ENCODE measurements at places on chromosomes 12 and 14.
A peak's percentile ranks its signal among the peaks of the same experiment; 100 is the strongest.

DNA sequence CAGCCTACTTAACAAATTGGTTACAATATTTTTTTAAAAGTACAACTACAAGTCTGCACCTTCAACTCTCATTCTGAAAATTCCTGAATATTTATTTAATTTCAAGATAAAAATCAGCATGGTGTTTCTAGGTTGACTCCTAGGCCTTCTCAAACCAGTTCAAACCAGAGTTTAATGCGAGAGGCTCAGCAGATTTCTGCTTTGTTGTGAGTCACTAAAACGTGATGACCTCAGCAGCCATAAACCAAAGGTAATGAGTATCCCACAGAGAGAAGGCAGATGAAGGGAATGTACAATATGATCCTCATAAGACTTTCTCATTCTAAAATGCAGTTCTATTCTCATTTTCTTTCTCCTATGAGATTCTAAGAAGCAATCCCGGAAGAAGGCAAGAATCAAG is 1.5 kb downstream of the PRDM4 start:
- DNase-seq = no peak

DNA sequence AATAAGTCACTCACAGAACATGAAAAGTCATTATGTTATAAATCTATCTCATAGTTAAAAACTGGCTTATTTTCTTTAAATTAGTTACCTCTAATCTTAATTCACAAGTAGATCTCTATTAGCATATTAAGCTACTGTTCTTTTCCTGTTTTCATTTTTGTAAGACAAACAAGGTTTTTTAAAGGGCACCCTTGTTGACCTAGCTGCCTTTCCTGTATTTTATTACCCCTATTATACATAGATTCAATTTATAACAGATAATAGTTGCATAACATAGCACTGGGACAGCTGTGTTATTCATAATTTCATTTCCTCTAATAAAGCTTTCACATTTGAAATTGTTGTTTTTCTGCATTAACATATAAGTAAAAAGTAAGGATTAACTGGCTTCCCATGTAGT is 1500.7 kb upstream of the FLRT2 start:
- no peak for DNase-seq

- DNase-seq = no peak
These were observed 14.0 kb downstream of the KRT76 start for GRCh38 chr12:52763036-52763659.

- no peak for DNase-seq
These were observed 168.7 kb downstream of the GALC start for GRCh38 chr14:87824266-87824665.

- no peak for DNase-seq
These were observed 62.5 kb upstream of the MAX start for GRCh38 chr14:65164825-65165135.

DNA sequence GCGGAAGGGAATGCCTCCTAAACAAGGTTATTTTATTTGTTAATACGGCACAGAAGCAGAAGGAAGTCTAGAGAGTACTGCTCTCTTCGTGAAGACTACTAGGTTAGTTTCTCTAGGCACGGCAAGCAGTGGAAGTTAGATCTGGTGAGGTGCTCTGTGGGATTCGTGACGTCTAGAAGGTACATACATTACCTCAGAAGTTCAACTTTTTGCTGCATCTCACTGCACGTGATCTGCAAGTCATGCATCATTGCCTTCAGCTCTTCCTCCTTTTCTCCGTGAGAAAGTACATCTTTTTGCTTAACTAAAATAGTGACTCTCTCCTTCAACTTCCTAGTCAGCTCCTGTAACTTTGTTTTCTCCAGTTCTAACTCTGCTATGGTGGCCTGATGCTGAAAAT is 74.7 kb downstream of the NIN start:
- no peak for DNase-seq

GRCh38 chr14:91477388-91477787 is 32.7 kb downstream of the PPP4R3A start:
- no peak for DNase-seq

DNA sequence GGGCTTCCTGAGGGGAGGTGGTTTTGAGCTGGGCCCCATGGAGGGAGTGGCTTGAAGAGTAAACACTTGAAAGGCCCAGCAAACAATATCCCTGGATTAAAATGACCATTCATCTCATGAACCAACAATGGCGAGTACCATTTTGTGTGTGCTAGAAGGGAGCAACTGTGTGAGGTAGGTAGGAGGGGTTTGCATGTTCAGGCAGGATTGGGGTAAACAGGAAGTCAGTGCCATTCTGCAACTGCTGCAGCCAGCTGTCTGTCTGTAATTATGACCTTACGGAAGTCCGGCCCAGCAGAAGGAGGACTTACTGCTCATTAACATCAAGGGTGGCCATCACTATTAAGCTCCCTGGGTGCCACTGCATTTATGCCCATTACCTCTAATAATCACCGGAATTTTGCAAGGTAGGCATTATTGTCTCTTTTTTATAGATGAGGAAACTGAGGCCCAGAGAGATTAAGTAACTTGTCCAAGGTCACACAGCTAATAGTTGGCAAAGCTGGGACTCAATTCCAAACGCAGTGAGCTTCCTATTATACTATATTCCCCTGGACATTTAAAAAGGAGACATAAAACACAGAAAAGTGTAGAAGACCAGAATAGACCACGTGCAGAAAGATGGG is 16.6 kb upstream of the IFI27L2 start:
- DNase-seq = no peak

DNA sequence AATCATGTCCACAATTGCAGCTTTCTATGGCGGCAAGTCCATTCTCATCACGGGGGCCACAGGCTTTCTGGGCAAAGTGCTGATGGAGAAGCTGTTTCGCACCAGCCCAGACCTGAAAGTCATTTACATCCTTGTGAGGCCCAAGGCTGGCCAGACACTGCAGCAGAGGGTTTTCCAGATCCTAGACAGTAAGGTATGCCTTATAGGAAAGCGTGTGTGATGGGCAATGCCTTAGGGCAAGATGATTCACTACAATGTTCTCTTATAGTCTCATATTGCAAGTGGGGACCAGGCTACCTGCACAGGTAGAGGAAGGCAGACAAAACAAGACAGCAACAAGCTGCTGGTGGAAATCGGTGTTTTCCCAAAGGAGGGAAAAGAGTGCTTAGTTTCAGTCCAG is 110.5 kb downstream of the ERGIC2 start:
- no peak for DNase-seq

DNA sequence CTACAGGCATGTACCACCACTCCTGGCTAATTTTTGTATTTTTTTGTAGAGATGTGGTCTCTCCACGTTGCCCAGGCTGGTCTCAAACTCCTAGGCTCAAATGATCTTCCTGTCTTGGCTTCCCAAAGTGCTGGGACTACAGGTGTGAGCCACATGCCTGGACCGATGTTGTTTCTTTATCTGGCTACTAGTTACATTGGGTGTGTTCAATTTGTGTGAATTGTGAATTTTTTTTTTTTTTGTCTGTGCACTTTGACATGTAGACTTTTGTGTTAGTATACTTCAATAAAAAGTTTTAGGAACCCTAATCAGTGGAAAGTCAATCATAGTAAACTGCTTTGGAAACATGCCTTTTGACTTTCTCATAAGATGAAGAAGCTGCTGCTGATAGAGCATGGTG is 24.0 kb upstream of the SLC17A8 start:
- DNase-seq = no peak

GRCh38 chr12:71662849-71663560 is 643 bp downstream of the ZFC3H1 start:
- DNase-seq = peak; percentile 70

GRCh38 chr12:92486443-92487137 is 216.2 kb upstream of the PLEKHG7 start:
- no peak for DNase-seq

DNA sequence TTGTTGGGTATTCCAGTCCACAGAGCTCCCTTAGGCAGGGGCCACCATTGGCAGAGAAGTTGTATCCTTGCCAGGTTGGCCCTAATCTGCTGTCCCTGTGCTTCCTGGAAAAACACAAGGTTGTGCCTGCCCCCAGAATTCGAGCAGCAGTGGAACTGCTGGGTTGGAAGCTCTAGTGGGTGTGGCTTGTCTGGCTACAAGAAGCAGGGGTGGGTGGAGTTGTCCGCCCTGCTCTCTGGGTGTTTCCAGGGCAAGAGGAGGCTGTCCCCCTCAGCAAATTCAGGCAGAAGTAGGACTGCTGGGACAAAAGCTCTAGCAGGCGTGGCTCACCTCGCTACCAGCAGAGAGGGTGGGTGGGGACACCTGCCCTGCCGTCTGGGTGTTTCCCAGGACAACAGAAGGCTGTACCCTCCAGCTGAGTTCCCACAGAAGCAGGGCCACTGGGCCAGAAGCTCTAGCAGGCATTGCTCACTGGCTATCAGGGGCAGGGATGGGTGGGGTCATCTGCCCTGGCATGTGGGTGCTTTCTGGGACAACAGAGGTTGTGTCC is 72.8 kb upstream of the NPAS3 start:
- no peak for DNase-seq

- DNase-seq = no peak
These were observed 75.5 kb upstream of the RERGL start for GRCh38 chr12:18165422-18165871.

DNA sequence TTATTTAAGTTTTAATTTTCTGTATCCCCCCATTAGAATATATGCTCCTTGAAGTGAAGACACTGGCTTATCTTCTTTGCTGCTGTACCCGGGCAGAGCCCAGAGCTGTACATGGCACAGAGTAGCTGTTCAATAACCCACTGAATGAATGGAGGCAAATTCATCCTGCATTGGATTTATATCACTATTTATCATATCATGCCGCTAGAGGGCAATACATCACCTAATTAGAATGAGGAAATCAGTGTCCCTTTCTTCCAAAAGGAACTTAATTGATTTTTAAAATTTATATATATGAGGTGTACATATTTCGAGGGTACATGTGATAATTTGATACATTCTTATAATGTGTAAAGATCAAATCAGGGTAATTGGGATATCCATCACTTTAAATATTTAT is 89.2 kb upstream of the TMEM260 start:
- no peak for DNase-seq

Data from T-helper 2 cell (primary cell).